ENCODE measurements at places on chromosomes 7 and 10.
A peak's percentile ranks its signal among the peaks of the same experiment; 100 is the strongest.

- DNase-seq = no peak
Observed at GRCh38 chr10:96468845-96469244, 44.9 kb downstream of the TLL2 start.

- no peak for DNase-seq
Observed at GRCh38 chr7:132977234-132977633, 104.7 kb downstream of the CHCHD3 start.

DNA sequence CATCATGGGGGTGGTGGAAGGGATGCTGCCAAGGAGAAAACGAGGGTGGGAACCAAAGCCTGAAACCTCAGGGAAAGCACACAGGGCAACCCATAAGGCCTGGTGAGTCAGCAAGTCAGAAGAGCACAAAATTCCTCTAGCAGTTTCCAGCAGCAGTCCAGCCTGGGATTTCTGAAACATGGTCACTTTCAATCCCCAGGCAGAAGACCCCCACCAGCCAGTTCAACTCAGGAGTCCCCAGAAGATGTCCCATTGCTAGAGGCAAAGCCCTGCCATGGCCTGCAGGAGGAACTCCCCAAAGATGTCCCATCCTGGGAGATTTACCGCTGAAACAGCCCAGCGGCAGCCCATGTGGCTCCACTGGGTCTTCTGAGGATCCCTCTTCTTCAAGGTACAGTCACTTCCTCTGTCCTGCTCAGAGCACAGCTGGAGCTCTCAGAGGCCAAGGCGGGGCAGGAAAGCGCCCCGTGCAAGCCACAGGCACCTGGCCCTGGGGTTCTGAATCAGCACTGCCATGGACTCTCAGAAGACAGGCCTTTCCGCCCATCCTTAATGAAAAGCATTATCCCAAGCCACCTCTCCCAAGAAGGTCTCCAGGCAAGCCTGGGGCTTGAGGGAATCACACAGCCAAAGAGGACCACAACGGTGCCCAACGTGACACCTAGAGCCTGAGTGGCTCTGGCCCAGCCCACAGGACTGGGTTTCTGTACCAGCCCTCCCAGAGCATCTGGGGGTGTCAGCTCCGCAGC lies 196.9 kb downstream of the GRID1 start:
- DNase-seq = no peak

DNA sequence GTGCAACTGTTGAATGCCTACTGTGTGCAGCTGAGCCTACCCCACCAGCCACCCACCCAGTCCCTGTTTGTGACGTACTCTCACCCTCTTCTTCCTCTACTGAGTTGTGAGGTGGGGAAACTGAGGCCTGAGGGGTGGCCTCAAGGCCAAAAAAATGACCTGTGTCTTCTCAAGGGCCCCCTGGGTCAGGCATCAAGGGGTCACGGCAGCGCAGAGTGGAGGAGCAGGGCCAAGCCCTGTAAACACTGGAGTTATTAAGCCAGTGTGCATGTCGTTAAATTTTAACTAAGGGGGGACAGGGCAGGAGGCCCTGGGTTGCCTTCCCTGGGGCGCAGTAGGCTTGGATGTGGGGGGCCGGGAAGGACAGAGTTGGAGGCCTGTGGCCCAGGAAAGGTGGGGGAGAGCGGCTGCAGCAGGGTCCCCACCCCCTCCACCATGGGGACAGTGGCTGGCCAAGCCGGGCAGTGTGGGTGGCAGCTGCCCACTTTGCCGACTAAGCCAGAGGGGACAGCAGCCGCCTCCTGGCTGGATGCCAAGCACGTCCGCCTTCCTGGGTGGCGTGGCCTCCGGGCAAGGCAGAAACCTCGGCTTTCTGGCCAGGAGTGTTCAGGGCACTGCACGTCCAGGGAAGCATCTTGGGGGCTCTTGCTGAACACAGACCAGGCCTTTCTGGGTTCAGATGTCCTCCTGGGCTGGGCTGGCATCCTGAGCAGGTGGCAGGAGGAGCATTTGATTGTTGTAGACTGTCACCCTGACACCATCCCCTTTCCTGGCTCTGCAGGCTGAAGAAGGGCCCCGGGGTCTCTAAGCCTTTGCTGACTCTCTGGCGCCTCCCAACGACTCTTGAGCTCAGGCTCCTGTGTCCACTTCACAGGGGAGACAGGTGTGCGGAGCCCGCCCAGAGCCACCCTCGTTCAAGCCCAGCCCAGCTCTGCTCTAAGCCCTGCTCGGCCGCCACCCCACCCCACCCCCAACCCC lies 1.9 kb downstream of the SLC29A4 start:
- no peak for DNase-seq

GRCh38 chr7:150620617-150621371 lies 11.4 kb downstream of the GIMAP6 start:
- DNase-seq = no peak

DNA sequence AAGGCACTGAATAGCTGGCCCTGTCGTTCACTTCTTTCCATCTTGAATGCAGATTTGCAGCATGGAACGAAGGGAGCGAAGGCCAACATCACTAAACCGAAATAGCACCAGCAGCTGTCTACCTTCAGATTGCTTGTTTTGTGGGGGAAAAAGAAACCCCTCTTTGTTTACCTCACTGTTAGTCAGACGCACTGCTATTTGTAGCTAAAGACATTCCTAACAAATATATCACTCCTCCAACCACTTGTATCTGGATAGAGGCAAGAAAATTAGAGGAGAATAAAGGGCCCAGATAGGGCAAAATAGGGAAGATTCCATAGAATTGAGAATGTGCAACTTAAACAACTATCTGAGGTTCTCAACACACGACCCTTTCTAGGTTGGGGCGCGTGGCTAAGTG lies 26.5 kb downstream of the ANK3 start:
- DNase-seq = no peak

DNA sequence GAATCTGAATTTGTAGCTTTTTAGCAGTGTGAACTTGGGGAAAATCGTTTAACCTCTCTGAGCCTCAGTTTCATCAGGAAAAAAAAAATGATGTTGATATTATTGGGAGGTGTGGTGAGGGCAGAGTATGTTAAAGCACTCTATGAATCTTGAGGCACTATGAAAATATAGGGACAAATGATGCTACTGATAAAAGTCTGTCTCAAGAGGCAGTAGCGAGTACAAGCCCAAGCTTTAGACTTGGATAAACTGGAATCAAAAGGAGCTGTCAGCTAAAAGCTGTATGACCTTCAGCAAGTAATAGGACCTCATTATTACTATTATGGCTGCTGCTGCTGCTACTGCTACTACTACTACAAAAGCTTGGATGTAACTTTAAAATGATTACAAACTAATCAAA lies 8.4 kb downstream of the ZNF277 start:
- DNase-seq = no peak

DNA sequence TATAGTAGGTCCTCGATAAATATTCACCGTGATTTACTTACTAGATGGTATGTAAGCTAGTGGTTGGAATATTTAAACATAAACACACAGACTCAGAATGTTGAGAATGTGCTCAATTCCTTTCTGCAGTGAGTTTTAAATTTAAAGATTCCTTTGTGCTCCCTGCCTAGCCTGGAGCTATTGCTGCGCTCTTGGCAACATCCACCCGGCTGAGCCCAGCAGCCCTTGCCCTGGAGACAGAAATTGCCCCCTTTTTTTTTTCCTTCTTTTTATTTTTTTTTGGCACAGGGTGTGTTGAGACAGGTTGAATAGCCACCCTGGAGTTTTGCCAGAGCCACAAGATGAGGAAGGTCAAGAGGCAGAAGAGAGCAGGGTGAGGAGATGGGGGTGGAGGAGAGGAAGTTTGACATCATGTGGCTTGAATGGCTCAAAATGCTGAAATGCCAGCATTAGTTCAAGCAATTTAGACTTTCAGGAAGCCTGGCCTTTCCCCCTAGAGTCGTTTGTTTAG lies 180.8 kb downstream of the PRKCQ start:
- DNase-seq = no peak

DNA sequence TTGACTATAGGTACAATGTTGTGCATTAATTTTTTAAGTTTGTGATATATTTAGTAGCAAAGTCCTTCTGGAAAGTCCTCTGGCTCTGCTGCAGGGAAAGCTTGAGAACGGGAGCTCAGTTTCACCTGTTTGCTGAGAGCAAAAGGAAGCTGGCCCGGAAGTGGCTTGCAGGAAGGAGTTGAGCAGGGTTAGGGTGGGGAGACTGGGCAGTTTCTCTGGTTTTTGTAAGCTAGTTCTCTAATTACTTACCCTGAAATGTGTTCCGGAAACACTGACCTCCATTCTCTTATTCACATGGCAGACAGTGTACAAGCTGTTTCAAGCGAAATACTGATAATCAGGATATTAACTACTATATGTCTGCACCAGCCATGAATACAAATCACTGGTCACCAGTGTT lies 22.3 kb downstream of the MAP3K8 start:
- no peak for DNase-seq

GRCh38 chr10:75508239-75508813 lies 76.9 kb downstream of the LRMDA start:
- DNase-seq = no peak

GRCh38 chr7:129371487-129371886 lies 62.7 kb upstream of the STRIP2 start:
- no peak for DNase-seq

DNA sequence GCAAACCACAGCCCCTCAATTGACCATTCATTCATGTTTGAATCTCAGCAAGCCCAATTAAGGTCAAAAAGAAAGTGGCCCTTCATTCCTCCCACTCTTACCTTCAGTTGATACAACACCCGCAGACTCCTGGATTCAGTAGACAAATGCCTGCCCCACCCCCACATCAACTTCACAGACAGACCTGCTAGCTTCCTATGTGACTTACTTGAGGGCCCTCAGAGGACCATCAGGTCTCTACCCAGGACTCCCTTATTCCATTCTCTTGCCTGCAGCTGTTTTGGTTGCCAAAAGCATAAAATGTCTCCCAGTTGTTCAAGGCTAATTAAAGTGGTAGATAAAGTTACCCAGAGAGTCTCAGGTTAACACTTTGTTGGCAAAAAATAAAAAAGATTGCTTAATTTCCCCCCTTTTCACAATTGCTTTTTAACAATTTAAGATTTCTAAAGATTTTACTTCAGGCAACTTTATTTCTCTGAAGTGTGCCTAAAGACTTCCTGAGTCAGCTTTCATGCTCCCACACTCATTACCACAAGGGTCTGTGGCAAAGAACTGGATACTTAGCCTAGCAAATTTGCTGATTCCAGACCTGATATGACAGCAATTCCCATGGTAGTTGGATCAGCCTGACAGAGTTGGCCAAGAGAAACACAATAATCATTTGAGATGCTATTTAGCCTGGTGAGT lies 3.3 kb upstream of the MTERF1 start:
- DNase-seq = no peak

- DNase-seq = no peak
Observed at GRCh38 chr10:10985361-10985760, 32.3 kb upstream of the CELF2 start.

DNA sequence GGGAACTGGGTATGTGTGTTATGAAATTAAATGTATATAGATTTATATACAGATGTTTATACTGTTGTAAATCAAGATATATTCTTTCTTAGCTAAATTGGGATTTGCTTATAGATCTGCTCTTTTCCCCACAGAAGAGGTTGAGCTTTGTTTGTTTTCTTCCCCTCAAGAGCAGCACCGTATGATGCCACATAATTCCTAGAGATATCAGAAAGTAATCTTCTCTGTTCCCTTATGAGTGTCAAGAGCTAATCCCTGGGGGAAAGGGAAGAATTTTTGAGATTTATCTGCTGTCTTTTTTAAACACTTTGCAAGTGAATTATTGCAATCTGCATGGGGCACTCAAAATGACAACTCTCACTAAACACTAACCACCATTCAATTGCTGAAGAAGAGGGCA lies 68.7 kb upstream of the SP4 start:
- DNase-seq = no peak

- DNase-seq = no peak
Observed at GRCh38 chr10:113865901-113866300, 11.4 kb downstream of the NHLRC2 start.

GRCh38 chr10:34112171-34112782 lies 702.8 kb downstream of the PARD3 start:
- DNase-seq = no peak

DNA sequence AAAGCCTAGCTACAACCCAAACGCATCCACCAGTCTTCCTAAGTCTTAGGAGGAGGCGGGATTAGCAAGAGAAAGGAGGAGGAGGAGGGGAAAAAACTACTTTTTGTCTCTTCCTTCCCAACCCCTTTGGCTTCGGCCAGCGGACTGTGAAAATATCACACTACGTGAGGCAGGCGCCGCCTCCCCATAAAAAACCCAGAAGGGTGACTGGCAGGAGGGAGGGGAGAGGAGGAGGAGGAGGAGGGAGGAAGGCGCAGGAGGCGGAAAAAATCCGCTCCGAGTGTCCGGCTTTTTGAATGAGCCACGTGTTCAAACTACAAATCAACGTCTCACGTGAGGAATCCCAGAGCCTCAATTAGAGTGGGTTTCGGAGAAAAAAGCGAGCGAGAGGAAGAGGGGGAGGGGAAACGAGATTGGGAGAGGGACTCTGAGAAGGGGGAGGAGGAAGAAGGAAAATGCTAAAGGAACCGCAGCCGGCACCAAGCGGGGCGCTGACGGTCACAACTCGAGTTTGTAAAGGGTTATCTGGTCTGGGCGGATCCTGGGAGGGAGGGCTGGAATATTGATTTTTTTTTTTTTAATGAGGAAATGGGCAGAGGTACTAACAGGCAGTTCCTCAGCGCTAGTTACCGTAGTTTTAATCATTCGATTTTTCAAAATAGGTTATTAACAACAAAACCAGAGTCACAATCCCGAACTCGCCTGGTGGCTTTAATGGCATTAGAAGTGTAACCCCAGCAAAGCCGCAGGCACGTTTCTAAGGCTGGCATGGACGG lies at the start of gene IGF2BP3:
Gene IGF2BP3, minus strand, starts transcription at position 162 of the 776 bp plus-strand sequence. CDS start 381 bp downstream, outside the sequence.
- peak; percentile 88 for DNase-seq

GRCh38 chr10:120262857-120263547 lies 194.0 kb upstream of the PLPP4 start:
- no peak for DNase-seq

DNA sequence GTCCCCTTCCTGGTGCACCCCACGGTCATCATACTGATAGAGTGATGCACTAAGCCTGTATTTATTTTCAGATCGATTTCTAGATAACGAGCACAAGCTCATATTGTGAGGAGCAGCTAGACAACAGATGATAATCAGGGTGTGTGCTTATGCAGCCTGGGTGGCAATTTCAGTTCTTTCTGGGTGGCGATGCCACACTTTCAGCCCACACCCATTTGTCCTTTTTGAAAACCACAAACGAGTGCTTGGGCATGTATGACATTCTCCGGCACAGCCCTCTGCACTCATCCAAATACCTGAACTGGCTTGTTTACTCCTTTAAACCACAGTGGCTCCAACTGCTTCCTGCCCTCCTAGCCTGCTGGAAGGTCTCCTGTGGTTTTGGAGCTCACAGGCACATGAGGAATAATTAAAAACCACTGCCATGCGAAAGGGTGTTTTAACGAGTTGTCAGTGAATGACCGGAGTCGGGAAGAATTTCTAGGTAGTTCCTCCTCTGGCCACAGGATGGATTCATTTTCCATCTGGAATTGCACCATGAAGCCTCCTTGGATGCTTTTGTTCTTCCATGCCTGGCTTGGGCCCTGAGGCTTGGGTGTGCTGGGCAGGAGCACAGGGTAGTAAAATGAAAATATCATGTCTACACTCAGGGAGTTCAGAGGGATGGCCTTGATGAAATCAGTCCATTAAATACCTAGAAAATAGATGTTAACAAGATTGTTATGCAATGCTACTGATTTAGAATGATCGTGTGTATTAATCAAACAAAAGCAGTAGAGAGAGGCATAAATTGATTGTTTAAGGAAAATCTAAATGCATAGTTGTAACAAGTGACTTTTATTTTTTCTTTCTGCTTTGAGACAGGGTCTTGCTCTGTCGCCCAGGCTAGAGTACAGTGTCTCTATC lies 52.4 kb upstream of the ITGB1 start:
- DNase-seq = peak; percentile 45

- no peak for DNase-seq
Observed at GRCh38 chr10:78537018-78537417, 503.4 kb downstream of the RPS24 start.

All from iPS DF 6.9 (cell line).